ENCODE measurements at places on chromosomes 2 and 18.
A peak's percentile ranks its signal among the peaks of the same experiment; 100 is the strongest.

GRCh38 chr2:40329739-40330030, 122.2 kb downstream of the SLC8A1 start:
- DNase-seq = no peak

- no peak for DNase-seq
These were observed 87.6 kb downstream of the MAIP1 start for GRCh38 chr2:200042944-200043343.

- no peak for DNase-seq
These were observed 46.9 kb downstream of the PTPRM start for GRCh38 chr18:7614042-7614441.

DNA sequence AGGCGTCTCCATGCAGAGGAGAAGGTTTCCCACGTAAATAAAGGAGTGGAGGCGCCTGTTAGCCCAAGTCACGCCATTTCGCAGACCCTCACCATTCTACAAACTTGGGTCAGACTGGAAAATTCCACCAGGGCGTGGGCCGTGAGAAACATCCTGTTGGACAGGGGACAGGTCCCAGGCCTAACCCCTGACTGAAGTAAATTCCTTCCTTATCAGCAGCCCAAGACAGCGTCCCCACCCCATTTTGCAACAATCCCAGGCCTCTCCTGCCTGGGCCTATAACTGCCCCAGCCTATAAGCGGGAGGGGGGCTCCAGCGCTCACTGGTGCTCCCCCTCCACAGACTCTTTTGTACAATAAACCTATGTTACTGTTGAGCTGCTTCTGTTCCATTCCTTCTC, 57.3 kb upstream of the CBLN2 start:
- DNase-seq = no peak

- no peak for DNase-seq
These were observed 370.7 kb upstream of the MEX3C start for GRCh38 chr18:51568151-51568550.

- DNase-seq = no peak
These were observed 1.1 kb downstream of the FECH start for GRCh38 chr18:57585421-57585820.

- DNase-seq = no peak
These were observed 167.4 kb upstream of the STON1 start for GRCh38 chr2:48362515-48362914.

- no peak for DNase-seq
These were observed 38.9 kb downstream of the AKAIN1 start for GRCh38 chr18:5158172-5158571.

DNA sequence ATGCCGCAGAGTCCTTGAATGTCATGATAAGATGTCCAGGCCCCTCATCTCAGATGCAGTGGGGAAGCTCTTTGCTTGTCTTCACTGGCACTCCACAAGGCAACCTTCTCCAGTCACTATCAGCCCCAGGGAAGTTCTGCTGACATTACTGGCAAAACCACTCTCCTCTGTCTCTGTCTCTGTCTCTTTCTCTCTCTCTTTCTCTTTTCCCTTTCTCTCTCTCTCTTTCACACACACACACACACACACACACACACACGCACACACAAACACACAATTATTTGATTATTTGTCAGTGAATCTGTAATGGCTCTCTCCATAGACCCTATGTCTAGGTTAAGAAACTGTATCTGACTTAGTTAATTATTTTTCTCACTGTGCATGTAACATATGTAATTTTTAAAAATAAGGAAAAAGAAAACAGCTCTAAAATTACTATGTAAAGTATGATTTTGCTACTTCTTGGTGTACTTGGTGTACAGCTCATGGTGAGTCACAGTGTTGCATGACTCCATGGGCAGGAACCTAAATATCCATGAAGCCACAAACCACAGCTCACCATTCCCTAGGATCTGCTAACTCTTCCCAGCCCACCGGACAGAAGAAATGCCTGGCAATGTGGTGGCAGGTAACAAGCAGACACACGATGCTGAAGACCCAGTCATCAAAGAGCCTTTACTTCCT, 594.9 kb upstream of the ID2 start:
- DNase-seq = no peak

- no peak for DNase-seq
These were observed 46.9 kb upstream of the ARHGAP28 start for GRCh38 chr18:6682437-6683111.

DNA sequence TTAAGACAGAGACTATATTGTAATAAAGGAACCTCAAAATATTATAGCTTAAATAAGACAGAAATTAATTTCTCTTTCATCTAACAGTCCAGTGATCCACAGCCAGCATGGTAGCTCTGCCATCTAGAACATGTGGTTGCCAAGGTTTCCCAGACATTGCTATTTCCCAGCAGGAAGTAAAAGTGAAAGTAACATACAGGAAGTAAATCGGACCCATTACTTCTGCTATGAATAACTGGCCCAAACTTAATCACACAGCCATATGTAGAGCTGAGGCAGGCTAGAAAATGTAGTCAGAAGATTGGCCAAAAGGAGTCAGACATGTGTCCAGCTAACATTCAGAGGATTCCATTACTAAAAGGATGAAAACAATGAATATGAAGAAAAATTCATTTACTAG, 71.0 kb downstream of the NOL4 start:
- no peak for DNase-seq

- DNase-seq = no peak
These were observed 50.8 kb downstream of the NCK2 start for GRCh38 chr2:105795575-105795934.

- DNase-seq = no peak
These were observed 439.2 kb upstream of the ACVR2A start for GRCh38 chr2:147405651-147406050.

DNA sequence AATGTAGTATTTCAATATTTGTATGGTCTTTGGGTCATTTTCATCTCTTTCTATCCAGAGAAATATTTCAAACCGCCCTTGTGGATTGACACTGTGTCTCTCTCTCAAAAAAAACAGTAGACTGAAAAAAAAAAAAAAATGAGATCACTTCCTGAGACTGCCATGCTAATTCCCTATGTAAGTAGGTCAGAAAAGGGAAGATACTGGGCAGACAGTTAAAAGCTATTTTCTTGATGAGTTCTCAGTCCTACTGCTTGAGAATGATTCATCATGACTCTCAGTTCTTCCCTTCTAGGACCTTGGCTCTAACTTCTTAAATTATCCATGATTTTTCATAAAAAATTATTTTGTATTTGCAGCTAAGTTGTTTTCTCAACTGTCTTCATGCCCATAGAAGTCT, 672.3 kb upstream of the REG3G start:
- no peak for DNase-seq

DNA sequence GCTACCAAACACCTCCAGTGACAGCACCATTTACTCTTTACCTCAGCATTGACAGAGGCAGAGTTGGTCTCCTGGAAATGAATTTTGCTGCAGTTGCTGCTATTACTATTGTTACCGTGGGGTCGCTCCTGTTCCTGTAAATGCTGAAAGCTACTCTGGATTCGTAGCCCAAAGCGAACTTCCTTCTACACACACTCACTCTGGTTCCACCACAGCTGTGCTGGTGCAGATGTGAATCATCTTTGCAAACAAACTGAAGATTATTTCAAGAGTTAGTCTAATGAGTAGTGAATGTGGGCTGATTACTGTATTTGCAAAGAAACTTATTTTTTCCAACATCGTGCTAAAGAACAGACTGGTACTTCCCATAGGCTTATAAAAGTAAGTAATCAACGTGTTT, 304.0 kb downstream of the LPIN1 start:
- peak; percentile 28 for DNase-seq

DNA sequence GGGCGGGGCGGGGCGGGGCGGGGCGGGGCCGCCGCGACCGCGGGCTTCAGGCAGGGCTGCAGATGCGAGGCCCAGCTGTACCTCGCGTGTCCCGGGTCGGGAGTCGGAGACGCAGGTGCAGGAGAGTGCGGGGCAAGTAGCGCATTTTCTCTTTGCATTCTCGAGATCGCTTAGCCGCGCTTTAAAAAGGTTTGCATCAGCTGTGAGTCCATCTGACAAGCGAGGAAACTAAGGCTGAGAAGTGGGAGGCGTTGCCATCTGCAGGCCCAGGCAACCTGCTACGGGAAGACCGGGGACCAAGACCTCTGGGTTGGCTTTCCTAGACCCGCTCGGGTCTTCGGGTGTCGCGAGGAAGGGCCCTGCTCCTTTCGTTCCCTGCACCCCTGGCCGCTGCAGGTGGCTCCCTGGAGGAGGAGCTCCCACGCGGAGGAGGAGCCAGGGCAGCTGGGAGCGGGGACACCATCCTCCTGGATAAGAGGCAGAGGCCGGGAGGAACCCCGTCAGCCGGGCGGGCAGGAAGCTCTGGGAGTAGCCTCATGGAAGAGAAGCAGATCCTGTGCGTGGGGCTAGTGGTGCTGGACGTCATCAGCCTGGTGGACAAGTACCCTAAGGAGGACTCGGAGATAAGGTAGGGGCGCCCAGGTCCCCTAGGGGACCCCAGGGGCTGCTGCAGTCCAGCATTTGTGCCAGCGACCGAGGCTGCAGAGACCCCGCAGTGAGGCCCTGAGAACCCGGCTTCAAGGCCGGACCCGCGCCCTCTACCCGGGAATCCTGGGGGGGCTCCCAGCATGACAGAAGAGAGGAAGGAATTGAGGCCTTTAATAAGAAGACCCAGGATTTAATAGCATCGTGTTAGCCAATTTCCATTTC, at the start of gene KHK:
Gene KHK, plus strand, starts transcription at position 49 of the 870 bp plus-strand sequence. Its CDS starts 488 bp downstream, at position 537.
- DNase-seq = no peak

- DNase-seq = no peak
These were observed 1.4 kb downstream of the ITPRID2 start for GRCh38 chr2:181892799-181893435.

DNA sequence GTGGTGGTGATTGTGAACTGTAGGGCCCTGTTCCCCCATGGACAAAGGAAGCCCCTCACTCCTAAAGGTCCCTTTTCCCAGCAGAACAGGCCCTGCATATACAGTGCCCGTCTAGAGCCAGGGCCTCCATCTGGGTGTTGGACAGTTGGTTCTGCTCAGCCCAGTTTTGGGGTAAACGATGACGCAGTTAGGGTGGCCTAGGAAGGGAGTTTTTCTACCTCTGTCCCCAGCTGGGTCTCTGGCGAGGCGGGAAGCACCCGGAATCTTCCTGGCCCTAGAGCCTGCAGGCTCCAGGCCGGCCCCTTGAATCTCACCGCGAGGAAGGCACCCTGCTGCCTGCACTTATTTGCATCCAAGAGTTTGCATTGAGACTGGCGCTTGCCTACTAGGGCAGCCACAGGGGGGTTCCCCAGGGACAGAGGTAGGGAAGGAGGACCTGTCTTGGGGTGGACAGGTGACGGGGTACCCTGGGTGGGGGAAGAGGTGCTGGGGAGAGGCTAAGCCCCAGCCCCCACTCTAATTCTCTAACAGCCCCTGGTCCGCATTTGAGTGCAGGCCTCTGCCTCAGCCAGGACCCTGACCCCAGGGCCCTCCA, 529 bp upstream of the MTA3 start:
- DNase-seq = peak; percentile 31

DNA sequence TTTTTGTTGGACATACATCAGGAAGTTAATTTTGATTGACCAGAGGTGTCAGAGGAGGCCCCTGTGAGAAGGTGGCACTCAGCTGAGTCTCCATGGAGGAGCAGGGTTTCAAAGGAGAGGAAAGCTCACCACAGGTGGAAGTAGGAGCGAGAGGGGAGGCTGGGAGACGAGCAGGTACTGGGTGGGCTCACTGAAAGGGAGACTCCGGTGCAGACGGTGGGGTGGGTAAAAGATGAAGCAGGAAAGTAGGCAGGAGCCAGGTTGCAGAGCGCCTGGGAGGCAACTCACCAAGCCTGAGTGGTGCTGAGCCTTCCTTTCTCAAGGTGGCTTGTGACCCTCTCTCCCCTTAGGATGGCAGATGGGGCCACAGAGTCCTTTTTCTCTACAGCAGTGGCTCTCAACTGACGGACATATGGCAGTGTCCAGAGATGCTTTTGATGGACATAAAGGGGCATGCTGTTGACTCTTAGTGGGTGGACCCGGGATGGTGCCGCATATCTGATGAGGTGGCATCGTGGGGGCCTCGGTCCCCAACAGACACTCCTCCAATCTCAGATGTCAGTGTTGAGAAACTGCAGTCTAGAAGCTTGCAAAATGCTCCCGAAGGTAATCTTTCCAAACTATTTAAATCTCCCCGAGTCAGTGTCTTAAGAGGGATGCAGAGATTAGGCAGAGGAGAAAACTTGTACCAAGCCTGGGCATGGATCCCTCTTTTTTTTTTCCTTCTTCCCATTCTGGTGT, 64.0 kb downstream of the LPIN1 start:
- no peak for DNase-seq

DNA sequence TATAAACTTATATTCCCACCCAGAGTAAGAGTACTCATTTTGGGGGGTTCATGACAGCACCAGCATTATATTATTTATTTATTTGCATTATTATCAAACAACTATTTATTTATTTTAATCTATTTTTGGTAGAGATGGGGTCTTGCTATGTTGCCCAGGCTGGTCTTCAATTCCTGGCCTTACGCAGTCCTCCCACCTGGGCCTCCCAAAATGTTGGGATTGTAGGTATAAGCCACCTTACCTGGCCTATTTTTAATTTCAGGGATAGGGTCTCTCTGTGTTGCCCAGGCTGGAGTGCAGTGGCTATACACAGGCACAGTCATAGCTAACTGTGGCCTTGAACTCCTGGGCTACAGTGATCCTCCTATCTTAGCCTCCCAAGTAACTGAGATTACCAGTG, 30.7 kb downstream of the GEMIN6 start:
- no peak for DNase-seq

DNA sequence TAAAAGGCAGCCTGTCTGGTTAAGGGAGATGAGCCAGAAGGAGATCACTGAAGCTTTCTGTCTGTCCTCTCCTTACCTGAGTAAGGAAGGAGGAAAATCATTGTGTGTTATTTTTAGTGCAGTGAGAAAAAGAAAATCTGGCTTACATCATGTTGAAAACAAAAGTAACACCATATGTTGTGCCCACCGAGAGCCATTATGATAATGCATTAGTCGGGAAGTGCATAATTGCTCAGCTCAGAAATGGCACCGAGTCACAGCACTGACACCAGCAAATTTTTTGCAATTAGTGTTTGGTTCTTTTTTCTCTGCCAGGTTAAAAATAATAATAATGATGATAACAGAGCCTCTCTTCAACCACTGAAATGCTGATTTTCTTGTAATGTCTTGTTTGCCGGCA, 46.6 kb downstream of the HNMT start:
- no peak for DNase-seq

- no peak for DNase-seq
These were observed 132.9 kb downstream of the CBLN2 start for GRCh38 chr18:72411261-72411660.

DNA sequence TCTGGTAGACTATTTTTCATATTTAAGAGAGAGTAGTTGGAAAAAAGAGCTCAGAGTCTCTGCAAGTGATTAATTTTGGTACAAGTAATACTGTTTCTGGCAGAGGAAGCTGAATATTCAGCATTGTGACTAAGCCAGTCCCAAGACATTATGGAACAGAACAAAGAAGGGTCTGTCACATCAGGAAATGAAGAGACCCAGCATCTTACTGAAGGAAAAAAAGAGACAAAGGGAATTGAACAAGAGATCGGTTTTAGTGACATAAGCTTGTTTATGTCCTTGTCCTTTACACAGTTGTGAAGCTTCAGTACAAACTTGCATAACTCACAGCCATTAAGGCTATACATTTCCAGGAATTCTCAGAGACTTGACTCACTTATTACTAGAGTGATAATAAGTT, 568.5 kb upstream of the SLC8A1 start:
- no peak for DNase-seq
